ENCODE measurements at places on chromosomes 1 and 21.

GRCh38 chr1:159014003-159014571 is 4.4 kb downstream of the IFI16 start:
- no peak for DNase-seq

GRCh38 chr1:30824736-30825429 is 67.3 kb upstream of the LAPTM5 start:
- DNase-seq: no peak

GRCh38 chr1:206573319-206573718 is 38.9 kb downstream of the EIF2D start:
- no peak for DNase-seq

DNA sequence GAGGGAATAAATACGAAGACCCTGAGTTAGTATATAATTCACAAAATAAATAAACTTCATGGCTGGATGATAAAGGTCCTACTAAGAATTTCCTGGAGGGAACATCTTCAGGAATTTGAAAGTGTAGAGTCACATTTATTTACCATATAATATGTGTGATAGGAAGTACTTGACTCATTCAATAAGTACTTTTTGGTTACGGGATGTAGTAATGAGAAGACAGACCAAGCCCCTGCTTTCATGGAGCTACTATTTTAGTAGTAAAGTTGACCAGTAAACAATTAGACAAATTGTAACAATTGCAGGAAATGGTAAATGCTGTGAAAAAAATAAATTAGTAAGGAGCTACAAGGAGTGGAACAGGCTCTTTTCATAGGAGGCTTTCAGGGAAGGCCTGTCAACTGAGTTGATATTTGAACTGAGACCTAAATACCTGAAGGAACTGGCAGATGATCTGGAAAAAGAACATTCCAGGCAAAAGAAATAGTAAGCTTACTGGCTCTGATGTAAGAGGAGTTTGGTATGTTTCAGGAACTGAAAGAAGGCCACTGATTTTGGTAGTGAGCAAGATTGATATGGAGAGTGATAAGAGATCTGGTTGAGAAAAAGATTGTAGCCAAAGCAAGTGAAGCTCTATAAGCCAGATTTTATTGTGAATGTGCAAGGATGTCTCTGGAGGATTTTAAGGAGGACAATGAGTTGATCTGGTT is 36.2 kb downstream of the CAMSAP2 start:
- no peak for DNase-seq

GRCh38 chr1:2985067-2985561 is 36.2 kb upstream of the ACTRT2 start:
- peak; percentile 68 for DNase-seq

DNA sequence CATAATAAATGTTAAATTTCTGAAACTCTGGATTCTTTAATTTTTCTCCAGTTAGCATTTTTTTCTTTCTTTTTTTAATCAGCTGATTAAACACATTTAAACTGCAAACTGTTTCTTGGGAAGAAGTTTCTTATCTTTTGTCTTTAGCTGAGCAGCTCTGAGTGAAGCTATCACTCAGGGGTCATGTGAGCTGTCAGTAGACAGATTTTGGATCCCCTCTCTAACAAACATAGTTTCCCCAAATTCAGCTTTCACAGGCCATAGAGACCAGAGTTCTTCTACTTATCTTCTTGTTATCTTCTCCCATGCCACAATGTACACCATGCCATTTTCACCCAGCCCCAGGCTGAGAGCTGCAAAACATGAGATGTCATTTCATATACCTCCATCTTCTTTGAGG is 148.9 kb downstream of the CDC42BPA start:
- no peak for DNase-seq

GRCh38 chr1:183029591-183030000 is 6.4 kb downstream of the LAMC1 start:
- no peak for DNase-seq

DNA sequence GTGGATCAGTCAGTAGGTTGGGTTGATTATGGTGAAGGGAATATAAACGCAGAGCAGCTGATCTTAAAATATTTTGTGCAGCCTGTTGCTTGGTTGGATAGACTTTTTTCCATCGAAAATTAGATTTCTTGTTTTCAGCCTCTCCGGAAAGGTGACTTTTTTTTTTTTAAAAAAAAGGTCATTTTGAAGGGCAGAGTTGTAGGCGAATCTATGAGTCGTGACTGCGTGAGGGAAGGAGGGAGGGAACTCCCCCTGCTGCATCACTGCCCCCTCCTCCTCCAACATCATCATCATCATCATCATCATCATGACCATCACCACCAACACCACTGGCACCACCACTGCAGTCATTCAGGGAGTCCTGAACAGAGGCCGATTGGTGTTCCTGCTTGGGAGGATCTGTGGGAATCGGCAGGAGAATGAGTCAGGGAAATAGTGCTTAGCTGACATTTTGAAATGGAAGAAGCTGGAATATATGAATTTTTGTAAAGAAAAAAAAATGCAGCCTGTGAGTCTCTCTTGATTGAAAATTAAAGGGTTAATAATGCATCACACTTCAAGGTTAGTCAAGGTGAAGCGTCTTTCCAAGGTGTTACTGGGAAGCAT is 1.2 kb downstream of the ATP1B1 start:
- no peak for DNase-seq

GRCh38 chr21:46116776-46117585 is 19.1 kb downstream of the COL6A2 start:
- peak; percentile 12 for DNase-seq
